ENCODE measurements at places on chromosomes 7 and 10.

DNA sequence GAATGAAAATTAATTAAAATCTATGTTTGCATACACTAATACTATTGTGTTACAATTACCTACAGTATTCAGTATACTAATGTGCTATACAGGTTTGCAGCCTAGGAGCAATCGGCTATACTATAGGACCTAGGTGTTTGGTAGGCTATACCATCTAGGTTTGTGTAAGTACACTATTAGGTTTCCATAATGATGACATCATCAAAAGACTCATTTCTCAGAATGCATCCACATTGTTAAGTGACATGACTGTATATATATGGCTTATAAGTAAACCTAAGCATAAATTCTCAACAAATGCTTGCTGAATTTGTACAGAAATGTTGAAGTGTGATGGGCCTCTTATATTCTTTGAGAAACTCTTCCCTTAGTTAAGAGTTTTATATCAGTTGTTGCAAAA, 206.5 kb upstream of the ZWINT start:
- DNase-seq = no peak

- DNase-seq = no peak
Measured at GRCh38 chr10:285216-285615, 150.0 kb downstream of the ZMYND11 start.

DNA sequence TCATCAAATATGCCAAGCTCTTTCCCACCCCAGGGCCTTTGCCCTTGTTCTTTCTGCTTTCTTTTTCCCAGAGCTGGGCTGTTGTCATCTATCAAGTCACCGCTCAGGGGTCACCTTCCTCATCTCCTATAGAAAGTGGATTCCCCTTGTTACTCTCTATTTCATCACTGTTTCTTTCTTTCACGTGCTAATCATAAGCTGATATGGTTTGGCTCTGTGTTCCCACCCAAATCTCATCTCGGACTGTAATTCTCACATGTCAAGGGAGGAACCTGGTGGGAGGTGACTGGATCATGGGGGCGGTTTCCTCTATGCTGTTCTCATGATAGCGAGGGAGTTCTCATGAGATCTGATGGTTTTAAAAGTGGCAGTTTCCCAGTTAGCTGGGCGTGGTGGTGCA, 17.0 kb upstream of the TIAL1 start:
- no peak for DNase-seq

DNA sequence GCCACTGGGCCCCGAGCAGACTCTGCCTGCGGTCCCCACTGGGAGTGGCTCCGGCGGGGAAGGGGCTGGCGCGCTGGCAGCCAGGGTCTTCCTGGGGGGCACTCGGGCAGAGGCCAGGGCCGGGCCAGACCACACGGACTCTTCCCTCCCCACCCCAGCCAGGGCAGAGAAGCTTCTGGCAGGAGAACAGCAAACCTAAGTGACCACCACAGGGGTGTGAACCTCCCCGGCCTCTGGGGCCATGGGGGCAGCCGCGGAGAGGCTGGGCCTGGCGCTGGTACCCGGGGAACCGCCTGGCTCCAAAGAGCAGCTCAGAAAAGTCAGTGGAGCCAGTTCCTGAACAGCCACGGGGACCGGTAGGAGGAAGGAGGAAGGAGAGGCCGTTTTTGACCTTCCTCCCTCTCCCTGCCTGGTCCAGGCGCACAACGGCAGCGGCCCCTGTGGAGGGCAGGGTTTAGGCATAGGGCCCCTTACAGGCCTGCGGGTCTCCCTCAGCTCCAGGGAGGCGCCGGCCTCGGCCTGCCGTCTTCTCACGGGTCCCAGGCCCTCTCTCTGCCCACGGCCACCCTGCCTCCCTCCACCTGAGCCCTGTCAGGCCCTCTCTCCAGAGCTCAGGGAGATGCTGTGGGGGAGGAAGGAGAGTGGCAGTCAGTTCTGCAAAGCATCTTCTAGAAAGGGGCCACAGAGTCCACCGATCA, 51.8 kb downstream of the TMEM209 start:
- DNase-seq = no peak
